SHP77 (cell line): ENCODE measurements at places on chromosomes 12 and 14.
A peak's percentile ranks its signal among the peaks of the same experiment; 100 is the strongest.

DNA sequence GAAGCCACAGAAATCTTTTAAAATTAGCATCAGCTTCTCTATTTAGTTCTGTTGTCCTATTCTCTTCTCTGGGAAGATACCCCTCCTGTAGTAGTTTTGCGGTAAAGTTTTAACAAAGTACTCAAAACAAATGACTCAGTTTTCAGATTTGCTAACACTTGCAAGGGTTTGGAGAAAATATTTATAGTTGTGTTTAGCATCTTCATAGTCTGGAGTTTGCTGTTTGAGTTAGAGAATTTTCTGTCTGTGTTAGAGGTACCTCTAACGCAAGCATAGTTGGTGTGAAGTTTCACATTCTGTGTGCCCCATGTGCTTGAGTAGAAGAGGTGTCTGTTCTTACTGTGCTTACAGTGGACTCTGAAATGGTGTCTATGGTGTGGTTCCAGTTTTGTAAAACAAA, 36.0 kb downstream of the ANKRD9 start:
- DNase-seq = no peak

DNA sequence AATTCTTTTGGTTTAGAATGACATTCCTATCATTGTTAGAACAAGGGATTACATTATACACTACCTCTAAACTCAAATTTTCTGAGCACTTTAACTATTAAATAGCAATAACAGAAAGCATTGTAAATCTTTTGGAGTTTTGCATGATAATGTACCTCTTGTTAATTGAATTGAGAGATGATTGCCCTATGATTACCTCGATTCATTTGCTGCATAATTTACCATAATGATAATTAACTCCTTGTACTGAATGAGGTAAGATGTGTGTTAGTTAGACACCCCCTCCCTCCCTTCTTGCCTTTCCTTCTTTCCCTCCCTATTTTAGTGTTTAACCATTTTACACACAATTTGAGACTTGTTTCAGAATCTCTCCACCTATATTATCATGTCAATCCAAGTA, 469.2 kb downstream of the DIO2 start:
- no peak for DNase-seq

GRCh38 chr12:52434081-52434733, at the start of gene KRT75:
TSS of gene KRT75 (minus strand) at chr12:52434371. CDS start at chr12:52434304, 67 bp downstream.
- no peak for DNase-seq

DNA sequence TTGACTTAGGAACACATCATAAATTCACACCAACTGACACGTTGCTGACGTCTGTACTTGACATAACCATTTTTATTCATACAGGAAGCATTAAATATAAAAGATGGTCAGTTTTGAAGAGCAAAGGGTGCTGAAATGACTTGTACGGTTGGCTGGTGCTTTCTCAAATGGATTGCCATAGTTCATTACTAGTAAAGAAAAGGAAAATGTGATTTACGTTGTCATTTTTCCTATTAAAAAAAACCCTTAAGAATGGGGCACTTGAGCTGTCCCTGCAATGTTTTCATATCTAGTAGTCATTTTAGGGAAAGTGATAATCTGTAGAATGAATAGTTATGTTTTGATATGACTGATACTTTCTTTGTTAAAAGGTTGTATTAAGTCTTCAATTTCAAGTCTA, 22.5 kb upstream of the MANSC4 start:
- peak; percentile 36 for DNase-seq

DNA sequence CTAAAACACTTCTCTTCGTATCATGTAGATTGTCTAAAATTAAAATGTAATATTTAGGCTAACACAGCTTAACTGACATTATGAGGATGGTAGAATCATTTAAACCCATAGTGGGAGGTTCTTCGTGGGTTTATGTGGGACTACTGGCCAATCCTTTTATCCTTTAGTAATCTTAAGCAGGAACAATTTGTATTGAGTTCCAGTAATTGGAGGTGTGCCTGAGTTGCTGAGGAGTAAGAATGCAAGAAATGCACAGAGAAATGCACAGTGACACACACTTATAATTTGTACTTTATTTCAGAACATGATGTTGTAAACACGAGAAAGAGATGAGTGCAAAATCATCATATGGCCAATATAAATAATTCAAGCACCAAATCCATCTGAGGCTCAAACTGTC, 22.3 kb downstream of the OTOGL start:
- no peak for DNase-seq

GRCh38 chr12:110311903-110312302, 30.9 kb downstream of the ATP2A2 start:
- DNase-seq = no peak

- no peak for DNase-seq
Measured at GRCh38 chr12:6195665-6196535, 4.3 kb upstream of the CD9 start.

GRCh38 chr14:45426685-45427282, 173.8 kb upstream of the MIS18BP1 start:
- DNase-seq = peak; percentile 39

- peak; percentile 99 for DNase-seq
Measured at GRCh38 chr12:84128117-84128991, 784.2 kb downstream of the SLC6A15 start.

DNA sequence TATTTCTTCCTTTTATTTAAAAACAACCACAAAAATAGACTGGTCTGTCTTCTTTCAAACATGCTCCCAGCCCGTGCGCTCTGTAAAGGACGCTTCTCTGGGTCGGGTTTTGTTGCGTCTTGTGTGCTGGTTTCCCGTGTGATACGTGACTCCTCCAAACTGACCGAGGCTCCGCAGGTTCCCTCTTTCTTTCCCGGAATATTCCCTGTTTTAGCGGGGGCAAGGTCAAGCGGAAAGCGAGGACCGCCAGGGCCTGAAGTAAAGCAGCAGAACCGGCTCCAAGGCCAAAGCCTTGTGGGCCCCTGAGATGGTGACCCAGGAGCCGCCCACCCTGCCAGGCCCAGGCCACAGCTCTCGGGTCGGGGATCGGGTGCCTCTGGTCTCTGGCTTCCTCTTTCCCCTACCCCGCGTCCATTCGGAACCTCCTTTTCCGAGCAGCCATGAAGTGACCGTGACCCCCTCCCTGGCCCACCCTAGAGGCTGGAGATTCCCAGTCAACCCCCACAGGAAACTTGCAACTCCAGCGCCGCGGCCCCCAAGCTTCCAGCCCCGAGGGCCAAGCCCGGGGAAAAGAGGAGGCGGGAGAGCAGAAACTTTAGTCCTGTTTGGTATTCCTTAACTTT, 885 bp upstream of the HOXC10 start:
- no peak for DNase-seq

DNA sequence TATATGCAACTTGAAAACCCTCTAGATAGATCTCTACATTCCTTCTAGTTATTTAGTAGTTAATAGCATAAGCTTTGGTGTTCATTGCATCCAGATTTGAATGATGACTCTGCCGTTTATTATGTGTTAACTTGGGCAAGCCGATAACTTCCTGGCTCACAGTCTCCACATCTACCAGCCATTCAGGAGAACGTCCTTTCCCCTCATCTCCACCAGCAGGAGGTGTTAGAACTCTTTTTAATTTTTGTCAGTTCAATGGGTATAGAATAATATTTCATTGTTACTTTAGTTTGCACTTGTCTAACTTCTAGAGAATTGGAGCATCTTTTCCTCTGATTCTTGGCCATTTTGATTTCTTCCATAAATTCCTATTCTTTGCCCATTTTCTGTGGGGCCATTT, 30.0 kb upstream of the WSCD2 start:
- DNase-seq = no peak

- no peak for DNase-seq
Measured at GRCh38 chr12:64532734-64533351, 77.5 kb upstream of the RASSF3 start.

DNA sequence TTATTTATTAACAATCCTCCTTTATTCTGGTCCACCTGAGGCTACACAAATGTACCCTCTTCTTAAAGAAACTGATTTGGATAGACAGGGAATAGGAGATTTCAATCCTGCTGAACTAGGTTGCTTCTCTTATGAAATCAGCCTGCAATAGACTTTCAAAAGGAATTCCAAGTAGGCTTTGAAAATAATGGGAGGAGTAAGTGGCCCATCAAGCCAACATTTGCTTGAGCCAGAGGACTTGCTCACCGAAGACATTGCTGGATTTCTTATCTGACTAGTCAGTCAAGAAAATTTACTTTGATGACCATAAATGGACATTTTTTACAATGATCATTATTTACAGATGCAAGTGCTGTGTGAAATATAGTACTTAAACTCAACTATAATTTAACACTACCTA, 82.8 kb upstream of the RASSF8 start:
- DNase-seq = no peak

- DNase-seq = no peak
Measured at GRCh38 chr12:32522331-32523221, 123.2 kb downstream of the FGD4 start.

DNA sequence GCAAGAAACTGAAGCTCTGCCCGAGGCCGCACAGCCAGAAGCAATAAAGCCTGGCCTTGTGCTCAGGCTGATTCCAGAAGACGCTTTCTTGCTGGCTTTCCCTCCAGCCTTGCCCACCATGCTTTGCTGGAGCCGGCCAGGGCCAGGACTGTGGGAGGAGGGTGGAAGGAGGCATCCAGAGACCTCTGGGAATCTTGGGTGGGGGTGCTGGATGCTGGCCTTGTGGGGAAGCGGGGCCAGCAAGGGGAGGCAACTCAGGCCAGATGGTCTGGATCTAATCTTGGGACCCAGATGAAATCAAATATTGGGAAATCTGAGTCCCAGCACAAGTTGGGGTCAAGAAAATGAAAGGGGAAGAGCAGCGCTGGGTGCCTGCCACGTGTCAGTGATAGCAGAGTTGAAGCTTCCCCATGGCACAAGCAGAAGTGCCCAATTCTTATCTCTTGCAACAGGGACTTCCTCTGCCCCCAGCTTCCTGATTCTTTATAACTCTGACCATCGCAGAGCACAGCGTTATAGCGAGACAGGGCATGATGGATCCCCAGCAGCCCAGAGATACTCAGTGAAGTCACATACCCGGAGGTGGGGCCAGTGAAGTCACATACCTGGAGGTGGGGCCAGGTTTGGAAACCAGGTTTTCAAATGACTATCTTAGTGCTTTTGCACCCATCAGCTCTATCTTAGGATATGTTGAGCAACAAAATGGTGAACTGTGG, 6.4 kb upstream of the RABGGTA start:
- no peak for DNase-seq

DNA sequence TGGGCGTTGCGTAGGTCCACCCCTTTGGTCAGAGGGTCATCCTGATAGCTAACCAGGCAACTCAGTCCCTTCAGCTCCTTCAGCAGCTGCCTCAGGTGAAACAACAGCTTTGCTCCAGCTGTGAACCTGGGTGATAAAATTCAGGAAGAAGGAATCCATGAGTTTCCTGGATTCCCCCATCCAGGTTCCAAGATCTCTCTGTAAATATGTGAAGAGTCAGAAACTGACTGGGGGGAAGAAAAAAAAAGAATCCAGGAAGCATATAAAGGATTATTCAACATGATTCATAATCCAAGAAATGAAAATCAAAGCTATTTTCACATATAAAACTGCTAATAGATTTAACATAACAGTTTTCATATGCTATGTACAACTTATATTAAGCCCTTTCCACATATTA, 8.6 kb downstream of the STAT2 start:
- no peak for DNase-seq

GRCh38 chr12:54259194-54260011, 20.5 kb downstream of the CBX5 start:
- DNase-seq = peak; percentile 89
